ENCODE measurements at places on chromosomes 13 and 19. TPM values are rescaled to one million over a fixed set of nuclear protein-coding genes. Genes with fewer than 3 reads are reported as not detected.

DNA sequence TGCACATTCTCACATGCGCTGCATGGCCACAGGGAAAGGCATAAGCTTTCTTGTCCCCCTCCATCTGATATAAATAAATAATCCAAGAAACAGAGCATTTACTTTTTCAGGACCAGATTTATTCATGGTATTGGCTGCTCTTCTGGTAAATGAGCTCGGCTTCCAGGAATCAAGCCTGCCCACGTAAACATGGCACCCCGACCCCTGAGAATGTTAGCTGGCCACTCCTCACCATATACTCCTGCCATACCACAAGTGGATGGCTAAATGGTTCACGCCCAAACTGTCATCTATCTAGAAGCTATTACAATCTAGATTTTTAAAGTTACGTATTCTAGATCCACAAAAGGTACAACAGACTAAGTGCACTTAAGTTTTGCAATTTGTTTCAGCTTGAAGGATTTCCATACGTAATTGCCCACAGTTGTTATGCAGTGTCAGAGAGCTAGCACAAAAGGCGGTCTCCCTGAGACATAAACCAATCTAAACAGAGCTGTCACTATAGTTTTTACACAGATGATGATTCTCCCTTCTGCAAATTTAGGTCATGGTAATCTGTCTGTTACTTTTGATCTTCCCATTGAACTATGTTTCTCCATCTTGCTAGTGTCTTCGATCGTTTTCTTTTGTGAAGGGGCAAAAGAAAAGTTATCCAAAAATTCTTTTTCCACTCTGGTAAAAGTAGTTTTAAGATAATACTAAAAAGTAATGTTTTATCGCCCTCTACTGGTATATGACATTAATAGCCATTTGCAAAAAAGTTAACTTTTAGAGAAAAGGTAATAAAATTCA lies 16.2 kb upstream of the FOXO1 start:
- no peak for DNase-seq

GRCh38 chr19:39196860-39197562 lies at the start of gene NCCRP1:
Gene NCCRP1, plus strand, starts transcription at chr19:39196964. Its CDS starts 19 bp downstream, at chr19:39196983.
- DNase-seq, result no peak

URAD gene
- not detected for total RNA-seq

GRCh38 chr19:23410155-23410554 lies 14.9 kb upstream of the ZNF91 start:
- no peak for DNase-seq

ERICH6B gene
- total RNA-seq, result not detected

DNA sequence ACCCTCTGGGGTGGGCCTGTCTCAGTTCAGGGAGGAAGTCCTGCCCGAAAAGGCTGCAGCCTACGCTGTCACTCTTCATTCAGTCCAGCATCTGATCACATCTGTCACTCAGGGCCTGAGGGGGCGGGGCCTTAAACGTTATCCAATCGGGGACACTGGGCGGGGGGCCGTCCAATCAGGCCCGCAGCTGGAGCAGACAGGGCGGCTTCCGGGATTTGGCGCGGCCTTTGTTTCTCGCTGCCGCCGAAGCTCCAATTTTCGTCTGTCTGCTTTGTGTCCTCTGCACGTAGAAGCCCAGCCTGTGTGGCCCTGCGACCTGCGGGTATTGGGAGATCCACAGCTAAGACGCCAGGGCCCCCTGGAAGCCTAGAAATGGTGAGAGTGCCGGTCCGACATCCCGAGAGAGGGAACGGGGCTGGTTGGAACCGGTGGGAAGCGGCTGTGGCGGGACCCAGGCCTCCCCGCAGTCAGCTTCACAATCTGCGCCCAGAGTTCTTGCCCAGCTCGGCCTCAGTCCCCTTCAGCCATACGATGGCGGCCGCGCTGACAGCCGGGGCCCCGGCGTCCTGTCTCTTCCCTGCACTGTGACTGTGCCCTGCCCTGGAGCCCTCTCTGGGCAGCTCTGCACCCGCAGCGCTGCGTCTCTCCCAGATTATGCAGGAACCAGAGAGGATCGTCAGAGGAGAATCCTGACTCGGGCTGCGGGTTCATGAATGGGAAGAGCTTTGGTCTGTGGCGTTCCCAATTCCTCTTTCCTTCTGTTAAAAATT lies at the start of gene ZNF730:
Gene ZNF730 (plus strand): TSS at position 224 of the 770 bp plus-strand sequence. CDS start 149 bp downstream, at position 373.
- peak; percentile 93 for DNase-seq

DNA sequence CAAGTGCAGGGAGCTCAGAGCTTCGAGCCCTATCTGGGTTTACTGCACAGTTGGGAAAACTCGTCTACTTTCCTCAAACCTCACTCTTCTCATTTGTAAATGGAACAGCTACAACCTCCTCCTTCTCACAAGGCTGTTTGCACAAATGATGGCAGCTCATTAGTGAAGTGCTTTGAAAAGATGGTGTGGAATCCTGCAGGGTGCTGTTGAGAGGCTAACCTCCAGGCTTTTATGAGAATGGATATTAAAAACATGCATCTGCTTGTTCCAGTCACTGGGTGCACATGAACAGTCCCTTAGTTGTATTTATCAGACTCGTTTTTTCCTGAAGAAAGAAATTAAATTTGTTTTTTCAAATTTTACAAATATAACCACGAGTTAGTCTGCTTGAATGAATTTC lies 36.6 kb downstream of the PCDH8 start:
- DNase-seq, result no peak

SLC25A41 gene
- 1.1 TPM for total RNA-seq

DNA sequence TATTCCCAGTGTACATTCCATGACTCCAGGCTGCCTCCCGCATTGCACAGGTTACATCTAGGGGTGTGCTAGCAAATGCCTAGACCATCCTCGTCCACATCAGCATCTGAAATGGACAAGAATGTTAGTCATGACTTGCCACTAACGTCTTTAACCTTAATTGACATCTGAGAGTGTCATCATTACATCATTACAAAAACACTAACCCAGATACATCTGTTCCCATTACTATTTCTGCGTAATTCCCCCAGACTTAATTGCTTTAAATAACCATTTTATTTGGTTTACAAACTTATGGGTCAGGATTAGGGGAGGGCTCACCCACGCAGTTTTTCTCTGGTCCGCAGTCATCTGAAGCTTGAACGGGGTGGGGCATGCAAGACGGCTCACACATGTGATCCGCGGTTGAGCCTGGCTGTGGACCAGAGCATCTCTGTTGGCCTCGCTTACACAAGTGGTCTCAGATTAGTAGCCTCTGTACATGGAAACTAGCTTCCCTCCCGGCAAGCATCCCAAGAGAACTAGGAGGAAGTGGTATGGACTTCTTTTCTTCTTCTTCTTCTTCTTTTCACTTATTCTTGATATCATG lies 15.9 kb downstream of the KL start:
- no peak for DNase-seq

ZNF284 gene
- 5.2 TPM for total RNA-seq

STK11 gene
- total RNA-seq, result 59.9 TPM

KLK5 gene
- not detected for total RNA-seq

GRCh38 chr13:47687577-47687976 lies 313.5 kb downstream of the SUCLA2 start:
- no peak for DNase-seq

GAS6 gene
- 102 TPM for total RNA-seq

DNA sequence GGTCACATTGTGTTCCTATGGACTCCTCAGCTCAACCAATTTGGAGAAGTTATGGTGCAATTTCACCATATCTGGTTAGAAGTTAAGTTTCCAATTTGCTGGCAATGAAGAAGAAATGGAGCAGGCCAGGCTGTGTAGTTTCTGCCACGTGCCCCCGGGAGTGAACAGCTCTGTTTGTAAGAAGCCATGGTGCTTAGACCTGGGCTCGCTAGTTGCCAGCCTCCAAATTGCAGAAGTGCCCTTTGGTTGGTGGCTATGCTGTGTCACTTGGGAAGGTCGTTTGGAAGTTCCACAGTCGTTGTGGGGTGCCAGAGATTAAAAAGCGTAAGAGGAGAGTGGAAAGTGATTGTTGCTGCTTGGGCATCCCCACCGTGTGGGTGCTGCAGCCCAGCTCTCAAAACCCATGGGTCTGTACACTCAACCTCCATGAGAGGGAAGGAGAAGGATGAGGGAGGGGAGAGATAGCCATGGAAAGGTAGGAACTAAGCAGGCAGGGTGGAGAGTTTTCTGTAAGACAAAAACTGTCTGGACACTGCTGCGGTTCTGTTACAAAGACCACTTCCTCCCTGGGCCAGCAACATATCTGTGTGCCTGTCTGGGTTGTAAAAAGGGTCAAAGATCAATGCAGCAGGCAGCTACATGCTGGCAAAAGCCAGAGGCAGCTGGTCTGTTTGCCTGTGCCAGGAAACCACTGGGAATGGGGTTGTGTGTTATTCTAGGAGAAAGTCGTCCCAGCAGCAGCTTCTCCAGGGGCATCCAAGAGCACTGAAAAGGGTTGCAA lies 10.8 kb downstream of the ALOX5AP start:
- DNase-seq, result no peak

DNA sequence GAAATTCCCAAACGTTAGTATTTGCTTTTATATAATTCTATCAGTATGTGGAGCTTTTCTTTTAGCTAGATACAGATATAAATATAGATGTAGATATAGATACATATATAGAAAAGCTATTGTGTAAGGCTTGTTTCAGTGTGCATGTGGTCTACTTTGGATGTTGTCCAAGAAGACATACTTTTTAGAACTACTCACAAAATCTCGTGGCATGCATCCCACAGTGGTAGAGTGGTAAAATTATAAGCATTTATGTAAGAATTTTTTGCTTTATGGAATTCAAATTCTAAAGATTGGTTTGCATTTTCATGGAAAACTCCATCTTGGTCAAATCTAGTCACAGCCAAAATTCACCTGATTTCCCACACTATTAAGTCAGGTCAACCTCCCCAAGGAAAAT lies 880.4 kb downstream of the EFNB2 start:
- DNase-seq, result no peak

GRCh38 chr13:87894059-87894458 lies 222.9 kb downstream of the SLITRK5 start:
- no peak for DNase-seq

GRCh38 chr19:2982983-2983350 lies 5.6 kb downstream of the TLE6 start:
- DNase-seq, result no peak

DNA sequence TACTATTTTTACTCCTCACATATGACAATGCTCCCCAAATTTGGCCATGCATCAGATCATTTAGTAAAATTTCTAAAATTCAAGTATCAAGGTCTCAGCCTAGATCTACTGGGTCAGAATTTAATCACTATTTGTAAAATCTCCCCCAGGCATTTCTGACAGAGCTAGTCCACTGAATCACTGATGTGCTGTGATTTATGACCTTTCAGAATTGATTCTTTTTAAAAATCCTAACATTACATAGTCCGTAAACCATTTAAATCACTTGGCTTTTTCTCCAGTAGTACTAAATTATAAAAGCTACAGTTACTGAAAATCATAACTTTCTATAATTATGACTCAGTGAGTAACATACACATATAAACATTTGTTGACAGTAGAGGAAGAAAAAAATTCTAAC lies 92.8 kb upstream of the RAP2A start:
- no peak for DNase-seq

- no peak for DNase-seq
These were observed 41.3 kb downstream of the RCBTB2 start for GRCh38 chr13:48491423-48492095.

DCT gene
- 19.7 TPM for total RNA-seq

GRCh38 chr13:21884965-21885567 lies 214.2 kb downstream of the FGF9 start:
- DNase-seq, result no peak

GRCh38 chr13:50891206-50891605 lies 18.4 kb upstream of the RNASEH2B start:
- DNase-seq, result no peak

- DNase-seq, result no peak
These were observed 8.4 kb downstream of the PALM3 start for GRCh38 chr19:14053500-14053899.

ZNF763 gene
- 4.8 TPM for total RNA-seq

GRCh38 chr13:109254274-109254673 lies 532.1 kb downstream of the IRS2 start:
- no peak for DNase-seq

PGLYRP1 gene
- not detected for total RNA-seq

DNA sequence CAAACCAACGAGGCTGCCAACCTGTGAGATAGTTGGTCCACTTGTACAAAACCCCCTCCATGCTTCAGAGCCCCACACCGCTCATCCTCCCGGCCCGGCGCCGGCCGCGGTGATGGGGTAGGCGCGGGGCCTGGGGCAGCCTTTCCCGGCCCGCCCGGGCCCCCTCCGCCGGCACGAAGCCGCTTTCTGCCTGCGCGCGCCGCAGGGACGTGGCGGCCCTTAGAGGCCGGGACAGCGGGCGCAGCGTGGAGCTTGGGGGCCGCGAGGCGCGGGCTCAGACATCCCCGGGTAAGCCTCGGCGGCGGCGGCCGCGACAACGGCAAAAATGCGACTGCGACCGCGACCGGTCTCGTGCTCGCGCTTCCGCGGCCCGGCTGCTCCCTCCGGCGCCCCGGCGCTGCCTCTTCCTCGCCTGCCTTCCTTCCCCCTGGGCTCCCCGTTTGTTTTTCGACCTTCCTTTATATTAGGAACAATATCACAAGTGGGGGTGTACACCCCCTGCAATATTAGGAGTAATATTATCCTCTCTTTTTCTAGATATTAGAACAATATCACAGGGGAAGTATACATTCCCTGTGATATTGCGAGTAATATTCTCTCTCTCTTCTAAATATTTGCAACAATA lies 53.9 kb upstream of the CEACAM21 start:
- no peak for DNase-seq

Data from type B pancreatic cell (in vitro differentiated cells).